ENCODE measurements at places on chromosomes 4 and X.
A peak's percentile ranks its signal among the peaks of the same experiment; 100 is the strongest.

GRCh38 chr4:172134521-172134920, 321.3 kb downstream of the GALNTL6 start:
- no peak for DNase-seq

- DNase-seq: no peak
Observed at GRCh38 chr4:37685823-37686372, 278 bp downstream of the RELL1 start.

- DNase-seq: no peak
Observed at GRCh38 chr4:176438401-176438800, 118.6 kb downstream of the SPCS3 start.

DNA sequence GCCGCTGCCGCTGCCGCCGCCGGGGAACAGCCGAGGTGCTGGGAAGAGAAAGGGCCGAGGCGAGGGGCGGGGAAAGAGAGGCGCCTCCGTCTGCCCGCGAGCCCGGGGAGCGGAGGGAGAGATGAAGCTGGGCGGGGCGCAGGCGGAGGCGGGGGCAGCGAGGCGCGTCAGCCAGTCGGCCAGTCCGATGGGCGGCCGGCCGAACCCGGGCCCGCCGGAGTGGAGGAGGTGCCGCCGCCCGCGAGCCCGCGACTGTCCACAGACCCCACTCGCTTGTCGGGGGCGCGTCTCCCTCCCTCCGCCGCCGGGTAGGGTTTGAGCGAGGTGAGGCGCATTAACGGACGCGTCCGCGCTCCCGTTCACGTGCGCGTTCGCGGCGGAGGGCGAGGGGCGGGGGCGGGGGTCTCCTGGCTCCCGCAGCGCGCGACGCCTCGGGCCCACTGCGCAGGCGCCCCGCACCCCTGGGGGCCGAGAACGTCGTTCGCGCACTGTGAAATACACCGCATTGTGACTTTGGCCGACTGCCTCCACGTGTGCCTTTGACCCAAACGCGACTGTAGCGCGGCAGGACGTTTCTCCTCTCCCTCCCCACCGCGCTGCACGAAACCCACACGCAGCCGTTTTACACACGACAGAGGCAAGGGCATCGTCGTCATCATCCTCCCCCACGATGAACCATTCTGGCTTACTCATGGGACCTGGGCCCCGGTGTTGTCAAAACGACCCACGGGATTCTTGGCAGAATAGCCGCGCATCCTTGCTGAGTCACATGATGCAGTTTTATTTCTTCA, at the start of gene NUDT11:
Gene NUDT11 (minus strand): TSS at position 92 of the 791 bp plus-strand sequence. CDS start 148 bp downstream, outside the sequence.
- DNase-seq: peak; percentile 39

- no peak for DNase-seq
Observed at GRCh38 chrX:1430451-1430850, 22.3 kb downstream of the ASMTL start.

GRCh38 chrX:19772822-19773628, 114.4 kb downstream of the SH3KBP1 start:
- no peak for DNase-seq

DNA sequence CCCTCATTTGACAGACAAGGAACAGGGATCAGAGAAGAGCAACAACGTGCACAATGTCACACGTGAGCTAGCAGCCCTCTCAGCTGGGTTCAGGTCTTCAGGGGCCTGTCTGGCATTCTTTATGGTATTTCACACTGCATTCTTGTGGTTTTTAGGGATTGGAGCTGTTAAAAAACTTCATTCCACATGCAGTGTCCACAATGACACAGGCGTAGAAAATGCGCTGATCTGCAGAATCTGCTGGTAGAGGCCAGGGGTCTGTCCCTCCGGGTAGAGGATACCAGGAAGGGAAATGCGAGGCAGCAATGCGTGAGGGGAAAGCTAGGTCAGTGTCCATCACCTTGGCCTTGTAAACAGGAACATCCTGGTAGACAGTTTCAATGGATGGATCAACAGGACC, 36.6 kb downstream of the MAP7D3 start:
- no peak for DNase-seq

- no peak for DNase-seq
Observed at GRCh38 chr4:105329081-105329480, 144.8 kb downstream of the PPA2 start.

DNA sequence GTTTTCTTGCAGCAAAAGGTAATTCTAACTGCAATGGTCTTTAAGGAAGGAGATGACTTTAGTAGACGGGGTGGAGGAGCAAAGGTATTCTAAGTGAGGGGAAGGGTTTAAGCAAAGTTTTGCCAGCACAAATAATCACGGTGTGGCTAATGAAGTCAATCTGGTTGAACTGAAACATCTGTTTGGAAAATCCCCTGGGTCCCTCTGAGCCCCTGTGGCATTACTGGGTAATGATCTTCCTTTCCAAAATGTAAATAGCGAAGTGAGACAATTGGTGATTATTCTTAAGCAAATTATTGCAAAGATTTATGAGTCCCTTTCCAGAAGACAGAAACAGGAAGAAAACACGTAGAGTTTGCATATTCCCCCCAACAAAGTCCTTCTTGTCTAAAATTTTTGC, 47.2 kb downstream of the FGFBP1 start:
- DNase-seq: no peak

DNA sequence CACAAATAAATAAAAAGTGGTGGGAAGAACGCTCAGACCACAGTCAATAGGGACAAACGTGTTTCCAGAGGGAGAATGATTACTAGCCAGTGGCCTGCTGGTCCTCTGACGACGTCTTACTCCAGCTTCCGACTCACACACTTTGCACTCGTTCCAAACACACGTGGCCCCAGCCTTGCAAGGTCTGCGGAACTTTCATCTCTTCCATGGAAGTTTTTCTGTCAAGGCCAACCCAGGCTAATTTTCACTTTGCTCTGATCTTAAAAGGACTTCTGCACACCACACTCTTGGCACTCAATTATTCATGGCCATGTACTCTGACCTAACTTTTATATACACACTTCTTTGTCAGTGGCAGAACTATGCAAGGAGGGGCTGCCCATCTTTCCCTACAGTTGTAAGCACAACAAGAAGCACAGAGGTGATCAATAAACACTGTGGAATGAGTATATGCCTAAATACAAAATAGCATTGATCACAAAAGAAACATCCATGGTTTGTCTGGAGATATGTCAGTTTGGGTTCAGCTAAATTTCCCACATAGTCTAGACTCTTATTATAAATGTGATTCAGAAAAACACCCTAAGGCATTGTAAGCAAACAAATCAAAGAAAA, 69.4 kb downstream of the STX18 start:
- DNase-seq: no peak

GRCh38 chr4:103429283-103429682, 231.1 kb upstream of the CENPE start:
- no peak for DNase-seq

DNA sequence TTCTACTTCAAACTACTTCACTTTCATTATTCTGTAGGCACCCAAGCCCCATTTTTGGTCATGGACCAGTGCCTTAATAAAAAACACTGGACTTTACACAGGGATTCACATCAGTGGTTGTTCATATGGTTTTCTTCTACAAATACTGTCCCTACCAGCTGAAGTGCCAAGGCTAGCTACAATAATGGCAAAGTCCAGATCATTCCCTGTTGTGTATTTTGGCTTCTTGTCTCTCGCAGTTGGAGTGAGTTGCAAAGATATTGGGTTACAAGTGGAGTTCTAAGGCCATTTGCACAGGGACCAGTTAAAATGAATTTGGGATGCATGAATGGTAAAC, 16.7 kb upstream of the ANKRD17 start:
- DNase-seq: no peak
